ENCODE measurements at places on chromosomes 6 and 20.
A peak's percentile ranks its signal among the peaks of the same experiment; 100 is the strongest.

GRCh38 chr20:10660661-10661060, 13.1 kb downstream of the JAG1 start:
- H3K4me1 ChIP-seq: no peaks in the 10 kb centered on the region
- H3K36me3 ChIP-seq: no peaks in the 10 kb centered on the region
- H3K4me3 ChIP-seq: no peak overlapping the region
- H3K27me3 ChIP-seq: peaks cover 55% of the 10 kb centered on the region

DNA sequence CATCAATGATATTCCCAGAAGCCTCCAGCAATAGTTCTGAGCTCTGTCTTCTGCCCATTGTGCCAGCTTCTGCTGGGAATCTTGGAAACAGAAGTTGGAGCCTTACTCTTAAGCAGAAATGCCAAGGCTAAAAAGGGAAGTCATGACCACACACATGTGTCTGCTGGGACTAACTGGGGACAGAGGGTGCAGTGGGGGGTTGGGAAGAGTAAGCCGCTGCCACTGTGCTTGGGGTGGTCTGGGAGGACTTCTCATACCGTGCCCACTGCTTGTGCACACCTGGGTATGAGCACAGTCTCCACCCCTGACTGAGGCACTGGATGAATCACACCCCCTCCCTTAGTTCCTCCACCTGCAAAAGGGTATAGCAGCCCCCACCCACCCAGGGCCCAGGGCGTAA, 90.7 kb downstream of the CDC5L start:
- H3K4me3 ChIP-seq: no peak overlapping the region
- H3K27ac ChIP-seq: no peak overlapping the region
- H3K36me3 ChIP-seq: no peaks in the 10 kb centered on the region

GRCh38 chr6:144215402-144215931, 65.2 kb downstream of the STX11 start:
- H3K27me3 ChIP-seq: peaks cover 4% of the 10 kb centered on the region
- no peak for DNase-seq
- H3K36me3 ChIP-seq: no peaks in the 10 kb centered on the region

- H3K27me3 ChIP-seq: peaks cover 2% of the 10 kb centered on the region
- H3K4me1 ChIP-seq: peaks cover 2% of the 10 kb centered on the region
- H3K4me3 ChIP-seq: no peak overlapping the region
- no peak for DNase-seq
- H3K36me3 ChIP-seq: no peaks in the 10 kb centered on the region
- no peak overlapping the region for H3K27ac ChIP-seq
Measured at GRCh38 chr6:109292420-109292819, 89.8 kb downstream of the CD164 start.

DNA sequence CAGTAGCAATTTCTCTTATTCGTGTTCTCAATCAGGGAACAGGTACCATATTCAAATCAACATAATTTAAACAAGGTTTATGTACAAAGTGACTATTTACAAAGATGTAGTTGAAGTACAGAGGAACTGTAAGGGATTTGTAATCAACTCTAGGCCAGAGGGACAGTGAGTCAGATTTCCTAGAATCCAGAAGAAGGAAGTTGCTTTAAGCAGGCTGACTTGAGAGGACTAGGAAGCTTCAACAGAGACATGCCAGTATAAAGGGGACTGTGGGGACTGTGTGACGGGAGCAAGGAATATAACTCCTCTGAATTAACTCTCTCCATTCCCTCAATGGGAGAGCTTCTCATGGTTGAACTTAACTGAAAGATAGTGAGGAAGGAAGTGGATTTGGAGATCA, 427.4 kb upstream of the JAG1 start:
- H3K27me3 ChIP-seq: no peaks in the 10 kb centered on the region
- H3K4me3 ChIP-seq: no peak overlapping the region
- no peak for DNase-seq

DNA sequence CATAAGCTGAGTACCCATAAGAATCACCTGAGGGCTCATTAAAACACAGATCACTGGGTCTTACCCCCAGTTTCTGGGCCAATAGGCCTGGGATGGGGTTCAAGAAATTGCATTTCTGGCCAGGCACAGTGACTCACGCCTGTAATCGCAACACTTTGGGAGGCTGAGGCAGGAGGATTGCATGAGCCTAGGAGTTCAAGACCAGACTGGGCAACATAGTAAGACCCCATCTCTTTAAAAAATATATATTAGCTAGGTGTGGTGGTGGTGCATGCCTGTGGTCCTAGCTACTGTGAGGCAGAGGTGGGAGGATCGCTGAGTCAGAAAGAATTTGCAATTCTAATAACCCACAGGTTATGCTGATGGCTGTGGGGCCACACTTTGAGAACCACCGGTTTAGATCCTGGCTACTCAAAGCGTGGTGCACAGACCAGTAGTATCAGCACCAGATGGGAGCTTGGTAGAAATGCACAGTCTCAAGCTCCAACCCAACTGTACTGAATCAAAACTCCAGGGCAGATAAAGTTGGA, 2.0 kb downstream of the CCM2L start:
- H3K36me3 ChIP-seq: no peaks in the 10 kb centered on the region
- DNase-seq: no peak
- no peak overlapping the region for H3K4me3 ChIP-seq

GRCh38 chr6:136524936-136525413, 25.2 kb downstream of the MAP7 start:
- no peak overlapping the region for H3K27ac ChIP-seq
- no peaks in the 10 kb centered on the region for H3K36me3 ChIP-seq
- H3K4me1 ChIP-seq: peaks cover 14% of the 10 kb centered on the region
- H3K4me3 ChIP-seq: no peak overlapping the region
- no peak for DNase-seq
- peaks cover 19% of the 10 kb centered on the region for H3K27me3 ChIP-seq

DNA sequence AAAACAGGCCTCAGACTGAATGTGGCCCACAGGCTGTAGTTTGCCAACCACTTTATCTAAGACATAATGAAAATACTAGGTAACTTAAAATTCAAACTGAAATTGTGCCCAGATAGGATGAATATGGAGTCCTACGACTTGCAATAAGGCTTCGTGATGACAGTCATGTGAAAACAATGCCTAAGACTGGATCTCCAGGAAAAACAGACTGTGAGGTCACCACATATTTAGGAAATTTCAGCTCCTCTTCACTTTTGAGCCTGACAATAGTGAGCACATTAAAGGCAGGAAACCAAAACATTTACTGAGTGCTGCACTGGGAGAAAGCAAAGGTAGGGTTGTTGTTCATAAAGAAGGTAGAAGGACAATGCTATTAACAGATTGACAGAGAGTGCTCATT, 50.0 kb downstream of the RTN4IP1 start:
- no peaks in the 10 kb centered on the region for H3K27me3 ChIP-seq
- peaks cover 15% of the 10 kb centered on the region for H3K36me3 ChIP-seq
- no peak overlapping the region for H3K27ac ChIP-seq
- H3K4me1 ChIP-seq: peaks cover 5% of the 10 kb centered on the region

DNA sequence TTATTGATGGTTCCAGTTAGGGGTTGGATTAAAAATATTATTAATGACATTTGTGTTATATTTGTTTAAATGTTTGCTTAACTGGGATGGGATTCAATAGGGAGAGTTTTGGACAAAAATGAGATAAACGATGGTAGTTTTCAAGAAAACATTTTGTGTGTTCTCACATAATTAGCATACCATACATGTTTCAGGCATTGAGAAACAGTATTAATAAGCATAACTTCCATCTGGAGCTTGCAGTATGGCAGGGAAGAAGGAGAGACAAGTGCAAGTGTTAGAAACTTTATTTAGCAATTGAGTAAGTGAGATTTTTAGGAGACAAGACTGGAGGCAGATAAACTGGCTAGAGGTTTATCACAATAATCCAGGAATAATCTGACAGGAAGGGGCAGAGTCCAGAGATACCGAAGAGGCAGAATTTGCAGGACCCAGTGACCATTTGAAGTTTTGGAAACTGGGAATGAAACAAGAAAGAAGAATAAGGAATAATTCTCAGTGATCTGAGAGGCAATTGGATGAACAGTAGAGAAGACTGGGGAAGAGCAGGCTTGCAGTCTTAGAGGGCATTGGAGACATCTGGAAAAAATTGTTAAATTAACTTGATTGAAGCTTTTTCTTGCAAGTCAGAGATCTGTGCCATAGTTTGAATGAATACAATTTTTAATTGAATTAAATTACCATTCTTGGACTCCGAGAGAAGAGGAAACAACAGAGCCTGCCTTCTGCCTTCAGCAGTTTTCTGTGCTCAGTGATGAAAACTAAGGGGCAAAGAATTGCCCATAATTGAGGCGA, 73.0 kb upstream of the PTCHD4 start:
- H3K36me3 ChIP-seq: no peaks in the 10 kb centered on the region
- H3K4me3 ChIP-seq: no peak overlapping the region
- no peak for DNase-seq
- no peaks in the 10 kb centered on the region for H3K4me1 ChIP-seq
- H3K27ac ChIP-seq: no peak overlapping the region

GRCh38 chr6:168120390-168121302, 41.6 kb upstream of the FRMD1 start:
- no peak overlapping the region for H3K4me3 ChIP-seq
- peak overlapping the region; percentile 35 for H3K27ac ChIP-seq
- no peaks in the 10 kb centered on the region for H3K36me3 ChIP-seq
- peaks cover 2% of the 10 kb centered on the region for H3K4me1 ChIP-seq
- peak; percentile 6 for DNase-seq

GRCh38 chr20:6311841-6312655, 189.2 kb upstream of the FERMT1 start:
- DNase-seq: no peak
- H3K4me1 ChIP-seq: no peaks in the 10 kb centered on the region
- H3K27me3 ChIP-seq: no peaks in the 10 kb centered on the region
- no peaks in the 10 kb centered on the region for H3K36me3 ChIP-seq
- no peak overlapping the region for H3K4me3 ChIP-seq

GRCh38 chr6:132865364-132865763, 51.0 kb downstream of the RPS12 start:
- DNase-seq: no peak
- H3K27me3 ChIP-seq: peaks cover 19% of the 10 kb centered on the region
- no peaks in the 10 kb centered on the region for H3K4me1 ChIP-seq
- no peaks in the 10 kb centered on the region for H3K36me3 ChIP-seq

DNA sequence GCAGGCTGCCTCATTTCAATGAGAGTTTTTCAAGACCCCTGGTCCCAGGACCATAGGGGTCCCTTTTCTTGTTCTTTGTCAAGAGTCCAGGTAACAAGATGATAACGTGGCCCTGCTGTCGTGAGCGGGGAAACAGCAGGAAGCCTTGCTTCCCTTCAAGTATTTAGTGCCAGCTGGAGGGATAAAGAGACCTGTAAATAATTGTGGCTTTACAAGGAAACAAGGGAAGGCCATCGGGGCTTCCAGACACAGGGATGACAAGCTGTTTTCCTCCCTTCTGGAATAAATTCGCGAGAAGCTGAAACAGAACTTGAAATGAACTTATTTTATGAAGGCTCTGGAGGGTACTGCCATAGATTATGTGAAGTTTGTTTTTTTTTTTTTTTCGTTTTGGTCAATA, 163.2 kb downstream of the SYNDIG1 start:
- no peaks in the 10 kb centered on the region for H3K36me3 ChIP-seq
- H3K4me1 ChIP-seq: peaks cover 9% of the 10 kb centered on the region
- DNase-seq: no peak
- H3K27me3 ChIP-seq: no peaks in the 10 kb centered on the region
- no peak overlapping the region for H3K27ac ChIP-seq

DNA sequence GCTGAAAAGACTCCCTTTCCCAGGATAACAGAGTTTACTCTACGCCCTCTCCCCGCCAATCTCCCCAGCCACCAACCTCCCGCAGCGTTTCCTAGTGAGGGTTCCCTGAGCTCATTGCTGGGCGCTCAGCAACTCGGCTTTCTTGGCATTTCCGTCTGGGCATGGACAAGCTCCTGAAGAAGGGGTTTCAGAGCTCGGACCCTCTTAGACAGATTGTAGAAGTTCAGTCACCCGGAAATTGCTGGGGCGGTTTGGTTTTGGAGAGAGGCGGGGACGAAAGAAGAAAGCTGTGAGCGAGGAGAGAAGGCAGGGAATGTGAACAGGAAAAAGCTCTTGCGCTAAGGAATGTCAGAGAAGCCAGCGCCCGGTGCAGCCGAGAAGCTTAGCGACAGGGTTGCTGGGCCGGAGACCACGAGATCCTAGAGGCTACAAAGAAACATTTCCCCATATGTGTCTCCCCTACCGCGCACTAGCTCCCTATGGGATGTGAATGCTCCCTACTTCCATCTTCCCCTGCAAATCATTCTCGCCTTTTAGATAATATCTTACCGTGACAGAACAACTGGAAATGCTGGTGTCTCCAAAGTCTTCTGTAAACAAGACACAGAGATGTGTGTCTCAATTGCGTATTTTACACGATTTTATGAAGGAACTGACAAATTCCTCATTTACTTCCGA, 15.8 kb downstream of the POM121L2 start:
- peaks cover 62% of the 10 kb centered on the region for H3K27me3 ChIP-seq
- no peak overlapping the region for H3K27ac ChIP-seq
- no peak overlapping the region for H3K4me3 ChIP-seq
- H3K36me3 ChIP-seq: no peaks in the 10 kb centered on the region
- DNase-seq: no peak

- no peak for DNase-seq
- H3K4me1 ChIP-seq: peaks cover 20% of the 10 kb centered on the region
- no peak overlapping the region for H3K27ac ChIP-seq
Measured at GRCh38 chr20:49889935-49890333, 25.4 kb downstream of the SPATA2 start.

DNA sequence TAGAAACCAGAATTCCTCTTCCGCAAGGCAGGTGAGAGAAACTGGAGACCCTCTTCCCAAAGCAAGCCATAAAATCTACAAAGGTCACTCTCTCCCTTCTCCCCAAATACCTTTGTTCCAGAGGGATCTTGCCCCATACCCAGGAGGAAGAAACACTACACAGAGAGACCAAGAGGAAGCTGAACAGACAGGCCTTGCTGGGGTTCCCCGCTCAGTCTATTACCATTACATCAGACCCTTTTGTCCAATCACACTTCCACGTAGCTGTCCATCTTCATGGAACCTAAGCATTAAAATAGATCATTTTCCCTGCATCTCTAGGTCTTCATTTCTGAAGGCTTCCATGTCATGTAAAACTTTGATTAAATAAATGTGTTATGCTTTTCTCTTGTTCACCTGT, 32.1 kb downstream of the METTL24 start:
- H3K4me3 ChIP-seq: no peak overlapping the region
- DNase-seq: no peak
- H3K36me3 ChIP-seq: no peaks in the 10 kb centered on the region
- H3K27me3 ChIP-seq: peaks cover 1% of the 10 kb centered on the region
- H3K4me1 ChIP-seq: no peaks in the 10 kb centered on the region

DNA sequence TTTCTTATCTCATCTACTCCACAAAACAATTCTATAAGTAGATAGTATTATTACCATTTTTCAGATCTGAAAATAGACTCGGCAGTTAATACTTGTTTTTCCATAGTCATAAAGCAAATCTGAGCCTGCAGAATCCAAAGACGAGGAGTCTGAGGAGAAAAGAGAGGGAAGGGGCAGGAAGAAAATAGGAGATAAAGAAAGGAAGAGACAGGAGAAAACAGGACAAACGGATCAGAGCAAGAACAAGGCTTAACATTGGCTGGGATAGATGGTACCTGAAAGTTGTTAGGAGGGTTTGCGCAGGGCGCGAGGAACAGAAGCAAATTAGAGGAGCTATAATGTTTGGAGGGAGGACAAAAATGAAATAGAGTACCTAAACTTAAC, 639 bp upstream of the PPIL1 start:
- peaks cover 27% of the 10 kb centered on the region for H3K36me3 ChIP-seq
- no peak for DNase-seq
- H3K4me3 ChIP-seq: peak overlapping the region; percentile 99
- peaks cover 3% of the 10 kb centered on the region for H3K27me3 ChIP-seq
- peak overlapping the region; percentile 100 for H3K27ac ChIP-seq

- no peak for DNase-seq
- no peaks in the 10 kb centered on the region for H3K36me3 ChIP-seq
- no peak overlapping the region for H3K4me3 ChIP-seq
- H3K27me3 ChIP-seq: peaks cover 26% of the 10 kb centered on the region
- no peak overlapping the region for H3K27ac ChIP-seq
- no peaks in the 10 kb centered on the region for H3K4me1 ChIP-seq
Measured at GRCh38 chr6:160510199-160510598, 153.9 kb downstream of the LPA start.
